ENCODE measurements at places on chromosomes 7 and 10.

GRCh38 chr10:127872871-127873600, 19.7 kb downstream of the CLRN3 start:
- DNase-seq, result no peak

DNA sequence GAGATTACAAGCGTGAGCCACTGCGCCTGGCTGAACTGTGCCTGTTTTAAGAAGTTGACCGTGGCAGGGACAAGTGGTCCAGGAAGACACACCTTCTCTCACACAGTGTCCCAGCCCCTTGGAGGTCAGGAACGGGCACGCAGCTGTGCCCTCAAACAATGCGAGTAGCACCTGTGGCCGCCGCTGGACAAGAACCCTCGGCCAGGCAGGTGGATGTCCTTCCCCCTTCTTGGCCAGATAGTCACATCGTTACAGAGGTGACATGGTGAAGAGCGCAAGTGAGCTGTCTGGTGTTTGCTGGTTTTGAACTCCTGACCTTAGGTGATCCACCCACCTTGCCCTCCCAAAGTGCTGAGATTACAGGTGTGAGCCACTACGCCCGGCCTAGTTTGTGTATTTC, 8.8 kb downstream of the ZFAND2A start:
- DNase-seq, result no peak

GRCh38 chr10:61452655-61453641, at the start of gene TMEM26:
TMEM26 (minus strand) TSS chr10:61453381; CDS start chr10:61453081, 300 bp downstream.
- no peak for DNase-seq

DNA sequence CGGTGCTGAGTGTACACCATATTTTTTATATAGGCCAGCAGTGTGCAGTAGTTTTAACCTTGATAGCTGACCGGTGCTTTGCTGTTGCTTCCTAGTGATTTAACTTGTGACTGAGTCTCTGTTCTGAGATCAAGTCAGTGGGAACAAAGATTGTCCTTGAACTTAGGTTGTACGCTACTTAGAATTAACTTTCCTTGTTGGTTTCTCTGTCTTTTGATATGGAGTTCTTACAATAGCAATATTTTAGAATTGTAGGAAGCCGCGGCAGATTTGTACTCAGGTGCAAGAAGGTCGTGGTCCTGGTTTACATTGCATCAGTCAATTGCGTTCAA, 1.3 kb downstream of the DDX21 start:
- DNase-seq, result no peak

- DNase-seq, result no peak
These were observed 11.4 kb upstream of the FAS start for GRCh38 chr10:88979153-88979562.

- DNase-seq, result no peak
These were observed 20.0 kb upstream of the GPR146 start for GRCh38 chr7:1024331-1024841.

GRCh38 chr7:30697719-30698460, 15.6 kb upstream of the CRHR2 start:
- DNase-seq, result no peak

GRCh38 chr7:25882151-25882773, 269.7 kb upstream of the NFE2L3 start:
- DNase-seq, result no peak

DNA sequence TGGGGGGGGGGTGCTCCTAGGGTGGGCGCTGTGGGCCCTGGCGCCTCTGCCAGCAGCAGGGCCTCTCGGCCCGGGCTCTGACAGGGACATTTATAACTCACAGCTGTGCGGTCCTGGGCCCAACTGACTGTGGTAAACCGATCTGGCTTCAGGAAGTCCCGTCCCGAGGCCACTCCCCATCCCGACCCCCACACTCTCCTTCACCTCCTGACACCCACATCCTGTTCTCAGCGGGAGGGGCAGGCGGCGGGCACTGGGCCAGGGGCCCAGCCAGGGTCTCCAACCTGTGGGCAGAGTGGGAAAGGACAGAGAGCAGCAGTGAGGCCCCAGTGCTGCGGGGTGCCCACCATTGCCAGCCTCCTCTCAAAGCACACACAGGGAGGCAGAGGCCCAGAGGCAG, 69.1 kb downstream of the ZMIZ1 start:
- no peak for DNase-seq

GRCh38 chr7:25240340-25240739, 12.1 kb upstream of the NPVF start:
- DNase-seq, result no peak

- no peak for DNase-seq
These were observed 1404.2 kb upstream of the CELF2 start for GRCh38 chr10:9613338-9614075.

GRCh38 chr10:130757271-130757670, 554.2 kb downstream of the TCERG1L start:
- DNase-seq, result no peak

DNA sequence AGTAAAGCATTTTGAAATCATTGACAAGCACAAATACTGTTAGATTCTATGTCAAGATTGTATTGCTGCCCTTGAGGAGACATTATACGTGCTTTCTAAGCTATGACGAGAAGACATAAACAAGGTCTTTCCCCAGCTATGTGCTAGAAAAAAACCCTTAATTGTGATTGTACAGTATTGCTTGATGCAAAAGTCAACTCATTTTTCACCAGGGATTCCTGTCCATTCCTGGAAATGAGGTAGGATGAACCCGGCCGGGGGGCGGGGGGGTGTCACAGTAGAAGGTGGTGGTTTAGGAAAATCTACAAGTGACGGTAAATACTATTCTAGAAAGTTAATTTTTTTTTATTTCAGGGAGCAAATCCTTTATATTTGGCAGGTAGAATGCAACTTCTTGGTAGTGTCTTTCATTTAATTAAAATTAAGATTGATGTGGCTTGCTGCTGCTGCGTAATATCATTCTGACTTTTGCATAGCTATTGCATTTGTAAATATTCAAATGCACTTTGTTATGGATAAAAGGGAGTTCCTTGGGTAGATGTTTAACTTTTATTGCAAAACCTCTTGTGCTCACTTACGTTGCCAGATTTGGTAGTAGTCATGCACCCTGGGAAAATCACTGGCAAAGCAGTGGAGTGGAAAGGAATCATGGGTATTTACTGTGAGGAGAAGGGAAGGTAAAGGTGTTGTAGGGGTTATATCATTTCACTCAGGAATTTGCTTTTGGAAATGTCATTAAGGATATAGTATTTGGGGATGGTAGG, 164.4 kb upstream of the PRPS1L1 start:
- DNase-seq, result no peak

DNA sequence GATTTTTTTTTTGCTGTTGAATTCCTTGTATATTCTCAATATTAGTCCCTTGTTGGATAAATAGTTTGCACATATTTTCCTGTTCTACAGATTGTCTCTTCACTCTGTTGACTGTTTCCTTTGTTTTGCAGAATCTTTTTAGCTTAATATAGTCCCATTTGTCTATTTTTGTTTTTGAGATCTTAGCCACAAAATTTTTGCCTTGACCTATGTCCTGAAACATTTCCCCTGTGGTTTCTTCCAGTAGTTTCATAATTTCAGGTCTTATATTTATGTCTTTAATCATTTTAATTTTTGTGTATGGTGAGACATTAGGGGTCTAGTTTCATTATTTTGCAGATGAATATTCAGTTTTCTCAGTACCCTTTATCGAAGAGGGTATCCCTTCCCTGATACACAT, 92.7 kb downstream of the LANCL2 start:
- DNase-seq, result no peak

DNA sequence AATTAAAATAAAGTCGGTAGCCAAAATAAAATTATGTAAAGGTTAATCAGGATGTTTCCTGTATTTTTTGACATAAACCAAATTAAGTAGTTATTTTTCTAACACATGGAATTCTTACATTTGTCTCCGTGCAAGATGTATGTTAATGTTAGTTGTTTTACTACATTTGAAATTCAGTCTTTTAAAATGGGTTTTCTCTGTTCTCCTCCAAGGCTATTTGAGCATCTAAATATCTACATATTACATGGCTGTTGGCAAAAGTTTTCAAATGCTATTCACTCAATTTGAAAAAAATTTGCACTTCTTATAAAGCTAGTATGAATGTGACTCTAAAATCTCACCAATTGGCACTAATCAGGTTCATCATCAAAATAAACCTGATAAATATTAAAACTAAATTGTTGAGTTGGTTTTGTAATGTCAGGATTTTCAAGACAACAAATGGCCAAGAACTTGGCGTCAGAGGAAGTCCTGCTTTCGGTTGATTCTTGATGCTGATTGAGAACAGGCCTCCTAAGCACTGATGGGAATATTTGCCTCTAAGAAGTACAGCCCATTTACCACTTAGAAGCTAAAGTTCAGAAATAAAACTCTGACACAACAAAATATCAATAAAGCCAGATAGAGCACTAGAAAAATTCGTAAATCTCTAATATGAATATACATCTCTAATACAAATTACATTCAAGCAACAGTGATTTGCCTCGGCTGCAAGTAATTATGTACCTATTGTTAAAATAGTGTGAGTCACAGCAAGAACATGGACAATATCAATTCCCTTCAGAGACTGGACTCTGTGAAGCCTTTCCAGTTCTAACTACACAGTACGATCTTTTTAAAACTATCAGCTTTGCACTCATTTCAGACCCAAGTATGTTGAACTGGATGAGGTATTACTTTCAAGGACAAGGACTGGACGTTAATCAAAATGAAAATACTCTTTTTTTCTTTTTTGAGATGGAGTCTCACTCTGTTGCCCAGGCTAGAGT, 733.1 kb upstream of the C7orf33 start:
- no peak for DNase-seq

DNA sequence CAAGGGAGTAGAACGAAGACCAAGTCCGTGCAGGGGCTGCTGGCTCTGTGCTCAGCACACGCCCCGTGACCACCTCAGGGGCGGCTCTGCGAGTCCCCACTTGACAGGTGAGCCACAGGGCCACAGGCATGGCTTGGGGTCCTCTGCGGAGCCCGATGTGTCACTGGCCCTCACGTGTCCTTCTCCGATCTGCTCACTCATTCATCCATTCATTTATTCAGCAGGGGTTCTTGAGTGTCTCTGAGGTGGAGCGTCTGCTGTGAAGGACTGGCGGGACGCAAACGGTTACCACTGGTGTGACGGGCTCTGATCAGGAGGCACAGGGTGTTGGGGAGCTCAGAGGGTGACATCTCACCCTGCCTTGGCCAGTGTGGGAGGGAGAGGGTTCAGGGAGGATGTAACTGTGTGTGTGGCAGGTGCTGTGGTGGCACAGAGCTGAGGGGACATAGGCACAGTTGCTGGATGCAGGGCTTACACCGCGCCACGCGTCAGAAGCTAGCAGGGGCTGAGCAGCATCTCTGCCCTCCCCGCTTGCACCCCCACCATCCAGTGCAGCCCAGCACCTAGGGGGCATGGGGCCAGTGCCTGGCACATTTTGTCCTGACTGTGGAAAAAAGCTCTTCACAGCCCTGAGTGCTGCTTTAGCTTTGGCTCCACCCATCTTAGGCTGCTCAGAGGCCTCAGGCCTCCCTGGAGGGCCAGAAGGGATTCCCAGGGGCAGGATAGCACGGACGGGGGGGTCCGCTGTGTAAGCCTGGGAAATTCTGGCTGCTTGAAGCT, 116.8 kb downstream of the LHPP start:
- no peak for DNase-seq

DNA sequence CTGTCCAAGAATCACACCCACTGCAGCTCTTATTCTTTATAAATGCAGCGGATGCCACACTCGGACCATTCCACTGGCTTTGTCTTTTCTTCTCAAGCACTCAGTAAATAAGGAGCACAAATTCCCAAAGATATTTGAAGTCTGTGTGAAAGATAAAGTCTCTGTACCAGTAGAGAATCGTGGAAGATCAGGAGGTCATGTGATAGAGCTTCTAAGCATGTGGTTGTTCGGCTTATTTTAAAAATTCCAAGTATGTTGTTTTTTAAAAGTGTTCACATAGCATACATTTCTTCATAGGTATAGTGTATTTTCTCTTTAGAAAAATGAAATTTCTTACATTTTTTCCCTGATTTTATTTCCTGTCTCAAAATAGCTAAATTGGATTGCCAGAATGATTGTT, 75.8 kb downstream of the NOC3L start:
- DNase-seq, result no peak

- peak; percentile 20 for DNase-seq
These were observed at the start of gene TLX1 for GRCh38 chr10:101130984-101131961. TLX1 (plus strand) TSS chr10:101131300; CDS start chr10:101131542, 242 bp downstream.

DNA sequence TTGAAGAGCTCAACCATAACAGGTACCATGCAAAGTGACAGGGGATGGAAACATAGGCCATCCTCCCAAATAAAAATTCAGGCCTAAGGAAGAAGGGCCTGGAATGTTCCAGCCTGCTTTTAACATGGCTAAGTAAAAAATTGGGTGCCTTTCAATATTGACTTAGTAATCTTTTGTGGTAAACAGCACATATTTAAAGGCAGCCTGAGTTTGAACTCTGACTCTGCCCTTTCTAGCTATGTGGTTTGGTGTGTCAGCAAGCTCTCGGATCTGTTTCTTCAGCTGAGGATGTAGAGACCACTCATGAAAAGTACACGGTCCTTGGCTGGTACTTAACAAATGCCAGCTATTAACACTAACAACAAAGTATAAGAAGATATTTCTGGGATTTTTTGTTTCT, 191.8 kb upstream of the CDCA7L start:
- no peak for DNase-seq

DNA sequence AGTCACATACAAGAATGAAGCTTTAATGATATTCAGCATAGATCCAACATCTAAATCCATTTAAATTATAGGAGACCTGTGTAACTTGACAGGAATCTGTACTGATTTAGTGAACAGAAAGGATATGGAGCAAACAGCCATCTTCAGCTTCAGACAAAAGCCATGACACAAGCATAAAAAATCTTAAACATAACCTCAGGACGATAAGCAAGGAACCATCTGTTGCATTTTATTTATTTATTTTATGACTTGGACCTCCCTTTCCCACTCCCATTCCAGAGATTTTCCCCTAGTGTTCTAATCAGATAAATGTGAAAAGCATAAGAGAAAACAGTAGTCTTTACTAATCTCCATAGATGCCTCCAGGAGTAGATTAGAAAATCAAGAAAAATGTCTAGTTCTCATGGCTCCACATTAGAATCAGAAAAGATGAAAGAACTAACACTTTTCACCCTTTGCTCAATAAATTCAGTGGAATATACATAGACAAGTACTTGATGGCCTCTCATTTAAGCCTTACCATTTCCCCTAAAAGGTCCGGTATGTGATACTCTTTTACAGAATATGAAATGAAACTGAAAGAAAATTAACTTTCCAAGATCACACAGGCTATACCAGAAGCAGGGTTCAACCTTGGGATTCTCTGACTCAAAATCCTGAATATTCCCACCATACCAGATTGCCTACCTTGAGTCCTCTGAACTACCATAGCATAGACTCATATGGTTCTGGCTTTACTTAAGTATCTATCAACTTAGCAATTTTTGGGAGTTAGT, 15.2 kb downstream of the CACNA2D1 start:
- DNase-seq, result no peak

DNA sequence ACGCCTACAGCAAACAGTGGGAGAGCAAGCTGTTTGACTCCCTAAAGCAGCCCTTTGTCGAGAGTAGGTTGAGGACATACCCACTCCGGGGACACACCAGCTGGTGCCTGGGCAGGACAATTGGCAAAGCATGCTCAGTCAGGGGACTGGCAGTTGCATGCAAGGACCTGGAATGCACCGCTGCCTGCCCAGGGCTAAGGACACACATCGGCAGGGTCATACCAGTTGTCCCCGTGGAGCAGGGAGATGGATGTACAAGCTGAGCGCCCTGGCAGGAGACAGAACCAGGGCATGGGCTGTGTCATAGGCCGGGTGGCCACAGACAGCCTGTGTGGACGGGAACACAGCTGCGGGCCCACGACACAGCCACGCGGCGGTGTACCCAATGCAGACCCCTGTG, 18.3 kb upstream of the ELN start:
- DNase-seq, result no peak

GRCh38 chr7:70132226-70132851, 534.1 kb downstream of the AUTS2 start:
- DNase-seq, result no peak

GRCh38 chr10:99711129-99711719, 20.7 kb downstream of the COX15 start:
- peak; percentile 21 for DNase-seq
